CD4-positive, alpha-beta T cell (primary cell): ENCODE measurements at places on chromosomes 1 and 21.

DNA sequence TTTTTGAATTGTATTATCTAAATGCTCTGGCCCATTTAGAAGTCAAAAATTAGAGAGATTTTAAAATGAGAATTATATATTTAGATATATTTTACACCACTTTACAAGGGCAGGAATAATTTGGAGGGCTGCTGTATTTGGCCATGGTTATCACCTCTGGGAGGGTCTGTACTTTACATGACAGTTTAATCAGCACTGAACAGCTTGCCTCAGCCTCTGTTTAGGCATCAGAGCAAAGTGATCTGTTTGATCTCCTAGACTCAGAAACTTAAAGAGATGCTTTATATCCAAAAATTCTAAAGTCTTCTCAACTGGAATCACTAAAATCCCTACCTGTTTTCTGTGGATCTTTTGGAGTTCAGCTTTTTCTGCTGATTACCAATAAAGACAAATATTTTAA lies 5.4 kb upstream of the SPTA1 start:
- H3K36me3 ChIP-seq, result no peaks in the 10 kb centered on the region
- H3K27me3 ChIP-seq, result no peaks in the 10 kb centered on the region
- H3K4me1 ChIP-seq, result no peaks in the 10 kb centered on the region
- no peak overlapping the region for H3K4me3 ChIP-seq
- H3K27ac ChIP-seq, result no peak overlapping the region
- DNase-seq, result no peak

- peaks cover 5% of the 10 kb centered on the region for H3K27me3 ChIP-seq
- H3K36me3 ChIP-seq, result no peaks in the 10 kb centered on the region
- no peak overlapping the region for H3K27ac ChIP-seq
Observed at GRCh38 chr1:27003745-27004470, 8.7 kb downstream of the TENT5B start.

DNA sequence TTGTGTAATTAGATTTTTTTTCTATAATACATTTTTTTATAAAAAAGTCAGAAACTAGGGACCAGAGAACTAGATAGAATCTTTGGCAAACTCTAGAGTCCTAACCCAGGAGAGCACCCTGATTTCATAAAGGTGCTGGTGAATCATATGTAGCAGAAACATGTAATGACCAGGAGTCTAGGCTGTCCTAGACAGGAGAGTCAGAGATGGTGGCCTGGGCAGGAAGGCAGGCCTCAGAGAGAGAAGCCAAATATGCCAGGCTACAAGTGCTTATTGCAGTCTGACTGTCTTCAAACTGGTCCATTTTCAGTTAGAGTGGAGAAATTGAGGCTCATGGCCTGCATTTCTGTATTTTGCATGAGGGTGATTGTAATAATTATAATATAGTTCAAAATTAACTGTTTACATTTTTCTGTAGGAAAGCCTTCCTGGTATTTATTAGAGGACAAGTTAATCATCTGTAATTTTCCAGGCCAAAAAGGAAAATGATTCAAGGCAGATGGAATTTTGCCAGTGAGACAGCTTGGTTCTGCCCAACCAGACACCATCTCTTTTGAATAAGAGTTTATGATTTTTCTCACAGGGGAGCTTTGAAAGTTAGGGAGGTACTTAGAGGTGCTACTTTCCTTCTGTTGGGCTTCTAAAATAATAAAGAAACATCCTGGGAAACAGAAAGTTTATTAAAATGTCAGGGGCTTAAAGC lies 129.8 kb downstream of the S1PR1 start:
- DNase-seq, result no peak
- no peaks in the 10 kb centered on the region for H3K36me3 ChIP-seq
- H3K4me1 ChIP-seq, result no peaks in the 10 kb centered on the region

DNA sequence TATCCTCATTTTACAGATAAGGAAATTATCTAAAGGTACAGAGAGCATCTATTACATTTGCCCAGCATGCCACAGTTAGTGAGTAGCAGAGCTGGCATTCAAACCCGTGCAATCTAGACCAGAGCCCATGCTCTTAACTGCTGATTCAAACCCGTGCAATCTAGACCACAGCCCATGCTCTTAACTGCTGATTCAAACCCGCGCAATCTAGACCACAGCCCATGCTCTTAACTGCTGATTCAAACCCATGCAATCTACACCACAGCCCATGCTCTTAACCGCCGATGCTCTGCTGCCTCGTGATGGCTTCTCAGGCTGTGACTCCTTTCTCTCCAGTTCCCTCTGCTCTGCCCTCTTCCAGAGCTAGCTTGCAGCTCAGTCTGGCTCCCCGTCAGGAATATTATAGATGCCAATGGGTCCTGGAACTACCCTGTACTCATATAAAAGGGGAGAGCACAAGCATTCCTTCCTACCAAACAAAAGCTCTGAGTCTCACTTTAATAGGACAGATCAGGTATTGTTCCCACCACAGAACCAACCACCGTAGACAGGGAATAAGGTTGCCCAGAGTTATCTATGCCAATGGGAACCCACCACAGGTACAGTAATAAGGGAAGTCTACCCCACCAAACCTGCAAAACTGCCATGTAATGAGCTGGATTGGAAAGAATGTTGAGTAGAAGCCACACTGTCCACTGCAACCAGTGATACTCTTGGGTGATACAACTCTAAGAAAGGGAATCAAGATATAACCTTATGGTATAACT lies 78.4 kb downstream of the SMYD3 start:
- no peak overlapping the region for H3K4me3 ChIP-seq
- H3K36me3 ChIP-seq, result no peaks in the 10 kb centered on the region
- H3K27ac ChIP-seq, result no peak overlapping the region
- H3K4me1 ChIP-seq, result no peaks in the 10 kb centered on the region

- H3K27me3 ChIP-seq, result no peaks in the 10 kb centered on the region
- no peaks in the 10 kb centered on the region for H3K4me1 ChIP-seq
- DNase-seq, result no peak
- no peak overlapping the region for H3K27ac ChIP-seq
- no peak overlapping the region for H3K4me3 ChIP-seq
Observed at GRCh38 chr1:177800400-177801088, 169.3 kb downstream of the SEC16B start.

DNA sequence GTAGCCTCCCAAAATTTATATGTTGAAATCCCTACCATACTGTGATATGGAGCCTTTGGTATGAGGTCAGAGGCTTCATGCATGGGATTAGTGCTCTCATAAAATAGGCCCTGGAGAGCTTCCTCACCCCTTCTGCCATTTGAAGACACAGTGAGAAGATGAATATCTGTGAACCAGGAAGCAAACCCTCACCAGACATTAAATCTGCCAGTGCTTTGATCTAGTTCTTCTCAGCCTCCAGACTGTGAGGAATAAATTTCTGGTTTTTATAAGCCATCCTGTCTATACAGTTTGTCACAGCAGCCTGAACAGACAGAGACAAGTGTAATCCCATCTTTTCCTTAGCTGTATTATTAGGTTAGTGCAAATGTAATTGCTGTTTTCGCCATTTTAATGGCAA lies 88.4 kb downstream of the OLFML2B start:
- no peak overlapping the region for H3K4me3 ChIP-seq
- H3K4me1 ChIP-seq, result peaks cover 23% of the 10 kb centered on the region
- no peak for DNase-seq
- no peaks in the 10 kb centered on the region for H3K27me3 ChIP-seq
- no peak overlapping the region for H3K27ac ChIP-seq
- H3K36me3 ChIP-seq, result peaks cover 11% of the 10 kb centered on the region

DNA sequence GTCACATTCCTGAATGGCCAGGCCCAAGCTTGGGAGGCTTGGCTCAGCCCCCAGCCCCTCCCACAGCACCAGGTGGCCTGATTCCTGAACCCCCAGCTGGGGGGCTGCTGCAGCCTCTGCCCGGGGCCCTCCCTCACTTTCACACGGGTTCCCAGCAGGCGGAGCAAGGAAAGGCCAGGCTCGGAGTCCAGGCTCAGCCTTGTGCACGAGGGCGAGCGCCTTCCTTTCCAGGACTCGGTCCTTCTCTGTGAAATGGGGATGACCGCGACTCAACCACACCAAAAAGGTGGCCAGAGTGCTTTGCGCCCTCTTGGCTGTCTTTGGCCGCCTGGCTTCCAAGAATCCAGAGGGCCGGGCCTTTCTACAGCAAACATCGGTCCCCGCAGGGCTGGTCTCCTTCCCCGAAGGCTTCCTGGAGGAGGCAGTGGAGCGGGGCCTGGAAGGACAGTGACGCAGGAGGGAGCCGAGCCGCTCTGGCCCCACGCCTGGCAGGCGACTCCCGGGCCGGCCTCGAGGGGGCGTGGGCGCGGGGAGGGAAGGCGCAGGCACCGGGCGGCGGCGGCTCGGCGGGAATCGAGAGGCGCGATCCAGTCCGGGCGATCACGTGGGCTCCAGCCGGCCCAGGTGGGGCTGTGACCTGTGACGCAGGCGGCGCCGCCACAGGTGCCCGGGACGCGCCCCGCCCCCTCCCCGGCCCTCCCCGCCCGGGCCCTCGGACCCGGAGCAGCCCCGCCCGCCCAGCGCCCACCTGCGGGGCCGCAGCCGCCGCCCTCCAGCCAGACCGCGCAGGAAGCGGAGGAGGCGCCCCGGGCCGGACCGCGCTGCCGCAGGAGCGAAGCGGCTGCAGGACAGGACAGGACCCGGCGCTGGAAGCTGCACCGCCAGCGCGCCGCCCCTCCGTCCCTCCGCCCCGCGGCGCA lies at the start of gene ARHGEF16:
Gene ARHGEF16, plus strand, starts transcription at position 775 of the 920 bp plus-strand sequence. CDS start 8,420 bp downstream, outside the sequence.
- H3K4me1 ChIP-seq, result peaks cover 22% of the 10 kb centered on the region
- peak within 1 kb of the TSS; percentile 36 for H3K4me3 ChIP-seq
- peaks cover 21% of the 10 kb centered on the region for H3K27me3 ChIP-seq
- no peak for DNase-seq
- no peak within 1 kb of the TSS for H3K27ac ChIP-seq
- H3K36me3 ChIP-seq, result no peaks in the 10 kb centered on the region

- H3K27me3 ChIP-seq, result no peaks in the 10 kb centered on the region
- H3K27ac ChIP-seq, result no peak overlapping the region
- H3K36me3 ChIP-seq, result no peaks in the 10 kb centered on the region
Observed at GRCh38 chr21:29920938-29921337, 18.9 kb downstream of the GRIK1 start.

DNA sequence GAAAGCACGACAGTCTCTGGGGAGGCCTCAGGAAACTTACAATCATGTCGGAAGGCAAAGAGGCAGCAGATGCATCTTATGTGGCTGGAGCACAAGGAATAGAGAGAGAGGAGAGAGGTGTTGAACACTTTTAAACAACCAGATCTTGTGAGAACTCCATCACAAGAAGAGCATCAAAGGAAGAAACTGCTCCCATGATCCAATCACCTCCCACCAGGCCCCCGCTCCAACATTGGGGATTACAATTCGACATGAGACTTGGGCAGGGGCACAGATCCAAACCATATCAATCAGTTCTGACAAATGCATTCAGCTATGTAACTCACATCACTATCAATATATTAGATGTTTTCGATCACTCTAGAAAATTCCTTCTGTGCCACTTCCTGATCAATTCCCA lies 37.6 kb downstream of the ETS2 start:
- H3K4me1 ChIP-seq, result no peaks in the 10 kb centered on the region
- H3K4me3 ChIP-seq, result no peak overlapping the region
- no peak for DNase-seq
- H3K27me3 ChIP-seq, result no peaks in the 10 kb centered on the region

DNA sequence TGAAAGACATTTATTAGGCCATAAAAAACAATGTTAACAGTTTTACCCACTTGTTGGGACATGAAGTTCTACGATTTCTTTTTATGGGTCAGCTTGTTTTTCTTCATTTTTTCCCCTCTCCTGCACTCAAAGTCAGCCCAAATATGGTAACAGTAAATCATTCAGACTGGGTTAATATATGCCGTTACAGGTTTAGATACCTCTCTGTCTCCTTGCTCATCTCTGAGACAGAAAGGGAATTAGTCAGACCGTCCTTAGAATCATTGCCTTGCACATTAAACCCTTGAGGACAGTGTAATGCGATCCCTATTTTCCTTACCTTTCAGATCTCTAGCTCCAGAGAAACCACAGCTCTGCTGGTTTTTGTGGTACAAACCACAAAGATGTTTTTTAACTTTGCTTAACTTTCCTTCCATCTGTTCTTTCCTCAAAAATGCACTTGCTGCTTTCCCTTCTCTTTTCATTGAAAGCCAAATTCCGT lies 613.3 kb downstream of the PLPP3 start:
- no peaks in the 10 kb centered on the region for H3K4me1 ChIP-seq
- no peaks in the 10 kb centered on the region for H3K27me3 ChIP-seq
- no peaks in the 10 kb centered on the region for H3K36me3 ChIP-seq
- no peak overlapping the region for H3K27ac ChIP-seq

DNA sequence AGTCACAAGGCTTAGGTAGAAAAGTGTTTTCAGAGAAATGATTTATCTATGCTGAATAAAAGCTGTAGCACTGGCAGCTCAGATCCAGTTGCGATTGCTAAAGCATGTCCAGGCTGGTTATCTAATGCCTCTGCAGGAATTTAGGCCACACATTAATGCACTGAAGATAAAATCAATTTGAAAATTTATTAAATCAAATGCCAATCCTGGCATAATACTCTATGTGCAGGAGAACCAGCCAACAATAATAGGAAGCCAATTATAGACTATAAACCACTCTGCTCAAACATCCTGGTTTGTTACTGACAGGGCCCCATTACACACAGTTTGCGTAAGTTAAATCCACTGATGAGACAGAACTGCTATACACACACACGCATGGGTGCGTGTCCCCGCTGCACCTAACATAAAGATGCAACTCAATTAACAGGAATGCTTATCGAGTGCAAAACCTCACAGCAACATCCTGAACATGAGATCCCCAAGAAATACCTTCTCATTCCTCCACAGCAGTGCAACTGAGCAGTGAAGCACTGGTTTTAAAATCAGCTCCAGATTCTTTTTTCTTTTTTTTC lies 40.6 kb downstream of the PTP4A2 start:
- H3K4me3 ChIP-seq, result no peak overlapping the region
- DNase-seq, result no peak
- no peaks in the 10 kb centered on the region for H3K36me3 ChIP-seq
- H3K27me3 ChIP-seq, result no peaks in the 10 kb centered on the region
- H3K27ac ChIP-seq, result no peak overlapping the region
- no peaks in the 10 kb centered on the region for H3K4me1 ChIP-seq

GRCh38 chr1:100266741-100267140 lies 725 bp downstream of the RTCA start:
- no peak for DNase-seq
- peaks cover 41% of the 10 kb centered on the region for H3K4me1 ChIP-seq
- peak overlapping the region; percentile 96 for H3K4me3 ChIP-seq
- H3K27ac ChIP-seq, result peak overlapping the region; percentile 62
- H3K36me3 ChIP-seq, result peaks cover 45% of the 10 kb centered on the region

- no peaks in the 10 kb centered on the region for H3K36me3 ChIP-seq
- H3K4me1 ChIP-seq, result no peaks in the 10 kb centered on the region
- H3K27me3 ChIP-seq, result no peaks in the 10 kb centered on the region
- no peak overlapping the region for H3K27ac ChIP-seq
- no peak for DNase-seq
Observed at GRCh38 chr1:238226810-238227209, 336.1 kb upstream of the ZP4 start.

GRCh38 chr1:161324020-161324419 lies 9.8 kb downstream of the SDHC start:
- no peak overlapping the region for H3K4me3 ChIP-seq
- H3K4me1 ChIP-seq, result peaks cover 5% of the 10 kb centered on the region

- no peaks in the 10 kb centered on the region for H3K27me3 ChIP-seq
- H3K4me1 ChIP-seq, result peaks cover 4% of the 10 kb centered on the region
Observed at GRCh38 chr1:231603598-231604275, 22.9 kb upstream of the DISC1 start.

- no peak for DNase-seq
- H3K36me3 ChIP-seq, result peaks cover 51% of the 10 kb centered on the region
- H3K4me3 ChIP-seq, result no peak overlapping the region
- H3K27me3 ChIP-seq, result no peaks in the 10 kb centered on the region
- no peak overlapping the region for H3K27ac ChIP-seq
Observed at GRCh38 chr1:88812366-88812765, 79.0 kb downstream of the GTF2B start.

- no peaks in the 10 kb centered on the region for H3K36me3 ChIP-seq
- no peak overlapping the region for H3K4me3 ChIP-seq
- no peak overlapping the region for H3K27ac ChIP-seq
- no peaks in the 10 kb centered on the region for H3K27me3 ChIP-seq
- DNase-seq, result no peak
Observed at GRCh38 chr1:21024918-21025317, 151.8 kb downstream of the EIF4G3 start.
